ENCODE measurements at places on chromosomes 1 and 21.

DNA sequence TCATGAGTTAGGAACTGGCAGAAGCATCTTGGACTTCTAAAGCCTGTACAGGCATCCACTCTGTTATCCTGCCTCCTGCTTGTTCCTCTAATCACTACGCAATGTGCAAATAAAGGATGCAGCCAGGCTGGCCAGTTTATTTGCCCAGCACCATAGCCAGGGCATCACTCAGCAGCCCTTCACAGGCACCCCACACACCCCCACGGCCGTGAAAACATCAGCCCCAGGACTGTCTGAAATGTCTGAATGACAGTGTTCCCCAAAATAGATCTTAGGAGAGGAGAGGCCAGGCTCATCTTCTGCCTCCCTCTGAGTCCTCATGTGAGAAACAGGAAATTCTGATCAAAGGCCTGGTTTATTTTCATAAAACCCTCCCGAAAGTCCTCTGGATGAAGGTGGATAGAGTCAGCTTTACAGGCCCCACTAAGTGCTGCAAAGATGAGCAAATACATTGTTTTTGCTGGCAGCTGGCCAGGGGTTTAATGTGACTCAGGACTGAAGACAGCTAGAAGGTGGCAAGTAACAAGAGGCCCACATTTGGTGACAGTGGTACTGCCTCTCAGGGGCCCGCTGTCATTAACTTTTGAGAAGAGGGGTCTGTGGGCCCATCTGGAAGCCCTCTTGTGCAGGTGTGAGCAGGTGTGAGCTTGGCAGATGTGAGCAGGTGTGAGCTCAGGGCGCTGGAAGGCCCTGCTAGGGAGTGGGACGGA is 32.9 kb downstream of the GRHL3 start:
- no peak for DNase-seq

DNA sequence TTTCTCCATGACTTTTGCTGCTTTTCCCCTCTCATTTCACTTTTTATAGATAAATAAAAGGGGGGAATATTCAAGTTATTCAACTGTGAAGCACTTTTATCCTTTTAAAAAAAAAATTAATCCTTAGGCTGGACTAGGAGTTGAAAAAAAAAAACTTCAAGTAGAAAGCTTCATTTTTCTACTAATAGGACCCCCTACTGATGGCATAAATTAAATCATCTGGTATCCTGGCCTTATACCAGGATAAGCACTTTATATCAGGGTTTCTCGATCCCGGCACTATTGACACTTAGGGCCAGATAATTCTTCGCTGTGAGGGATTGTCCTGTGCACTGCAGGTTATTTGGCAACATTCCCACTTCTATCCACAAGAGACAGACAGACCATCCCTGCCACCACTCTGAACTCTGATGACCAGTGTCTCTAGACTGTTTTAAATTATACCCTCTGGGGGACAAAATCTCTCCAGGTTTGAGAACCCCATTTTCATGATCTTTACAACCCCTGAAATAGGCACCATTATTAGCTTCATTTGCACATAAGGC is 17.6 kb downstream of the USP33 start:
- DNase-seq: no peak

DNA sequence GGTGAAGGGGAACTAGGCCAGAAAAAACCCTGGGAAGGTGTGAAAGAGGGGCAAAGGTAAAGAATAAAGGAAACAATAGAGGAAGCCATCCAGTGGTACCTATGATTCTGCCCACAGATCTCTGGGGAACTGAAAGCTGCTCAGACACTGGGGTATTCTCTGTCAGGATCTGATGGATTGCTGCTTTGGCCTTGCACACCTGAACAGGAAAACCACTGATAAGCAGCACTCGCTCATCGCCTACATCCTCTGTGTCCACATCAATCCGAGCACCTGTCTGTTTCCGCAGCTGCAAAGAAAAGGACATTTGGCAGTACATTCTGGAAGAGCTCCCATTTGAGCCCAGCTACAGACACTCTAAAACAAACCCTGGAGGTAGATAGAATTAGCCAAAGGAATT is 10.4 kb downstream of the TDRKH start:
- no peak for DNase-seq

DNA sequence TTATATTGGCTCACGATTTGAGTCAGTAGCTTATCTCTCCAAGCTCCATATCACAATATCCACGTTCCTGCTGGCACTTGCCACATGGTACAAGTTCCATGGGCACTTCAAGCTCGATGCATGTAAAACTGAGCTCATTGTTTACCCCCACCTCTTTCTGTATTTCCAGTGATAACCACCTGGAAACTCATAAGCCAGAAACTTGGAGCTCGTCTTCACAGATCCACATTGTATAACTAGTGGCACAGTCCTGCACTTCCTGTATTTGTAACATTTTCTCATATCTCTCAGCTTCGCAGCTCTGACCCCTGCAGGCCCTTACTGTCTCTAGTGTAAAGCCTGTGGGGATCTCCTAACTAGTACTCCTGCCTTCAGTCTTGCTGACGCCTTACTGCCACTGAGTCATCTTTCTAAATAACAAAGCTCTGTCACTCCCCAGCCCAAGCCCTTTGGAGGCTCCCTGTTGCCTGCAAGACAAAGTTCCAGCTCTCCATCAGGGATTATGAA is 6.5 kb upstream of the C2CD4D start:
- DNase-seq: no peak

Data from renal cortex interstitium (tissue), 15 donors.